ENCODE measurements at places on chromosomes 2 and 18. TPM values are rescaled to one million over a fixed set of nuclear protein-coding genes. Genes with fewer than 3 reads are reported as not detected.

- no peaks in the 10 kb centered on the region for H3K4me1 ChIP-seq
- no peak overlapping the region for H3K4me3 ChIP-seq
- H3K27ac ChIP-seq = no peak overlapping the region
- no peaks in the 10 kb centered on the region for H3K27me3 ChIP-seq
- DNase-seq = no peak
Observed at GRCh38 chr2:162230761-162231160, 12.5 kb downstream of the FAP start.

Gene IL1R2
- 28.2 TPM for total RNA-seq

Gene CD302
- total RNA-seq = 118 TPM

GRCh38 chr2:207082619-207083018 lies 83.1 kb downstream of the KLF7 start:
- H3K27me3 ChIP-seq = no peaks in the 10 kb centered on the region
- DNase-seq = no peak
- H3K27ac ChIP-seq = no peak overlapping the region
- H3K4me1 ChIP-seq = no peaks in the 10 kb centered on the region

DNA sequence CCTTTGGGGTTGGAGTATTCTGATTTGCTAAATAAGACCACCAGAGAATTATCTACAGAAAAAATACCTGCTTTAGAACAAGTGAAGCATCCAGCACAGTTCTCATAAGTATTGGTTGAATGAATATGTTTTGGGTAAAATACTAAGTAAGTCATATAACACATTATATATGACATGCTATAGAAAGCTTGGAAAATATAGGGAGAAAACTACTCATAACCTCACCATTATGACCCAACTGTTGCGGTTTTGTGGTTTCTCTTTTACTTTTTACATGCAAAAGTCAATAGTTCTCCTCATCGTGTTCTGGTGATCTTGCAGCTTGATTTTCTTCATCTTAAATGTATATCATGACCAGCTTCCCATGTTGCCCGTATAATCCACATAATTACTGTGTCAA lies 66.2 kb downstream of the DIPK1C start:
- H3K4me3 ChIP-seq = no peak overlapping the region
- H3K4me1 ChIP-seq = peaks cover 4% of the 10 kb centered on the region
- H3K36me3 ChIP-seq = no peaks in the 10 kb centered on the region
- no peaks in the 10 kb centered on the region for H3K27me3 ChIP-seq

GRCh38 chr2:118880501-118880900 lies 33.1 kb upstream of the EN1 start:
- no peak overlapping the region for H3K4me3 ChIP-seq
- H3K4me1 ChIP-seq = peaks cover 6% of the 10 kb centered on the region
- H3K36me3 ChIP-seq = no peaks in the 10 kb centered on the region

All from liver (tissue), 10 donors.